ENCODE measurements at places on chromosomes 6 and 20. TPM values are rescaled to one million over a fixed set of nuclear protein-coding genes. Genes with fewer than 3 reads are reported as not detected.

- H3K27me3 ChIP-seq = no peaks in the 10 kb centered on the region
- H3K36me3 ChIP-seq = no peaks in the 10 kb centered on the region
- no peak overlapping the region for H3K27ac ChIP-seq
- H3K4me1 ChIP-seq = peaks cover 8% of the 10 kb centered on the region
Measured at GRCh38 chr20:4086771-4087687, 71.7 kb upstream of the RNF24 start.

The APOM gene
- 0.63 TPM for total RNA-seq

- H3K27ac ChIP-seq = no peak overlapping the region
- DNase-seq = no peak
- H3K4me3 ChIP-seq = no peak overlapping the region
Measured at GRCh38 chr6:36781669-36782068, 57.6 kb downstream of the CPNE5 start.

DNA sequence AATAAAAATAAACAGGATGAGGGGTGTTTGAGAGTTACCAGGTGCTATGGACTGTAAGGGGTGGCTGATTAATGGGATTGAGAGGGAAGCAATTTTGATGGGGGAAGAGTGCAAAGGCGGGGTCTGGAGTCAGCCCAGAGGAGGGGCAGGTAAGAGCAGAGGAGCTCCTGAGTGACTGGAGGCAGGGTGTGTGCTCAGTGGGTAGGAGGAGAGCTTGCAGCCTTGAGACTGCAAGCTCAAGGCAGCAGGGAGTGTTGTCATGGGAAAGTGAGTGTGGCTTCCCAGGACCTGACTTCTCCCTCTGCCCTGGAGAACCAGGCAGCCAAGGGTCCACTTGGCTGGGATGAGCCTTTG lies 54.2 kb downstream of the RAB44 start:
- no peaks in the 10 kb centered on the region for H3K36me3 ChIP-seq
- H3K27ac ChIP-seq = peak overlapping the region; percentile 7
- peaks cover 5% of the 10 kb centered on the region for H3K4me1 ChIP-seq
- H3K27me3 ChIP-seq = no peaks in the 10 kb centered on the region
- no peak for DNase-seq
- no peak overlapping the region for H3K4me3 ChIP-seq

DNA sequence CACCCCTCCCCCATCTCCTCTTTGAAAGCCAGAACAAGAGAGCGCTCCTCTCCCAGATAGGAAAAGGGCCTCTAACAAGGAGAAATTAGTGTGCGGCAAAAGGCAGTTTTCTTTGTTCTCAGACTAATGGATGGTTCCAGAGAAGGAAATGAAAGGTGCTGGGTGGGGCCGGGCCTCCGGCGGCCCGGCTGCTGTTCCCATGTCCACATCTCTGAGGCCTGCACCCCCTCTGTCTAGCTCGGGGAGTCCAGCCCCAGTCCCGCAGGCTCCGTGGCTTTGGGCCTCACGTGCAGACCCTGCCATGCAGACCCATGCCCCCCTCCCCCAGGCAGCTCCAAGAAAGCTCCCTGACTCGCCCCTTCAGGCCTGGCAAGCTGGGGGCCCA lies 35.8 kb upstream of the MRGBP start:
- H3K4me3 ChIP-seq = no peak overlapping the region
- no peak for DNase-seq
- no peaks in the 10 kb centered on the region for H3K36me3 ChIP-seq
- H3K4me1 ChIP-seq = no peaks in the 10 kb centered on the region

The TOX2 gene
- 1.3 TPM for total RNA-seq

The SHLD1 gene
- total RNA-seq = 5.9 TPM

GRCh38 chr6:3484192-3484591 lies 27.3 kb upstream of the SLC22A23 start:
- no peak for DNase-seq
- H3K36me3 ChIP-seq = no peaks in the 10 kb centered on the region
- H3K27me3 ChIP-seq = peaks cover 9% of the 10 kb centered on the region
- H3K27ac ChIP-seq = no peak overlapping the region
- H3K4me1 ChIP-seq = no peaks in the 10 kb centered on the region

The HECA gene
- 36.0 TPM for total RNA-seq

- no peak for DNase-seq
- H3K4me1 ChIP-seq = no peaks in the 10 kb centered on the region
- H3K27me3 ChIP-seq = no peaks in the 10 kb centered on the region
- no peak overlapping the region for H3K27ac ChIP-seq
- H3K36me3 ChIP-seq = no peaks in the 10 kb centered on the region
Measured at GRCh38 chr20:31535298-31535697, 21.1 kb downstream of the HM13 start.

- H3K4me1 ChIP-seq = no peaks in the 10 kb centered on the region
- H3K36me3 ChIP-seq = no peaks in the 10 kb centered on the region
- H3K4me3 ChIP-seq = no peak overlapping the region
- no peaks in the 10 kb centered on the region for H3K27me3 ChIP-seq
- no peak for DNase-seq
Measured at GRCh38 chr20:13868331-13868730, 83.5 kb downstream of the NDUFAF5 start.

- no peaks in the 10 kb centered on the region for H3K27me3 ChIP-seq
- H3K4me3 ChIP-seq = no peak overlapping the region
- no peak overlapping the region for H3K27ac ChIP-seq
- no peak for DNase-seq
- H3K4me1 ChIP-seq = no peaks in the 10 kb centered on the region
Measured at GRCh38 chr20:5650280-5650691, 99.9 kb upstream of the SHLD1 start.

The SLC35D3 gene
- total RNA-seq = not detected

Data from tibial nerve (tissue), 4 donors.